ENCODE measurements at places on chromosomes 2 and 18.
A peak's percentile ranks its signal among the peaks of the same experiment; 100 is the strongest.

DNA sequence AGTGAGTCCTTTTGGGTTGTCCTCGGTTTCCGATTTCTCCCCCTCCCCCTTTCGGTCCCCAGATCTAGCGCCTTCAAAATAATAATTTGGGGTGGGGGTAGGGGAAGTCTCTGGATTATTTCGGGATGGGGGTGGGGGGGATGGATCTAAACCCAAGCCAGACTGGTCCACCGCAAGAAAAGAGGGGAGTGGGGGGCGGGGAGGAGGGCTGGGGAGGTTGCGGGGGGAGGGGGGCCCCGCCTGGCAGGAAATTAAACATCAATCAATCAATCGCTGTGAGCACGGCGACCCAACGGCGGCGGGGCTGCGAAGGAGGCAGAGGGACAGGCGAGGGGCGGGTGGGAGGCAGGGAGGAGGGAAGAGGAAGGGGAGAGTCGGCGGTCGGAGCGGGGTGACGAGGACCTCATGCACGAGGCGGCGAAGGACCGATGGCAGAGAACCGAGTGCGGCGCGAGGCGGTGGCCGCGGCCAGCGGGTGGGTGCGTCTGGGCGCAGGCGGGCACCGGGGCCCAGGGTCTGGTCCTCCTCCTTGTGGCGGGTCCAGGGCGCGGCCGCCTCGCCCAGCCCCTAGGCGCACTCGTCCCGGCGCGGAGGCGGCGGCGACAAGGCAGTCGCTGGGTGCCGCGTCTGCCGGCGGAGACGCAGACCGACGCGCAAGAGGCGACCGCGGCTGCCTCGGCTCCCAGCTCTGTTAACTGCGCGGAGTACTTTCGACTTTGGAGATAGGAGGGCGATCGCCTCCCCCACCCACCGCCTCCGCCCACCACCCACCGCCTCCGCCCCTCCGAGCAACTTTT lies 468 bp upstream of the SATB2 start:
- DNase-seq: no peak

- DNase-seq: no peak
Measured at GRCh38 chr2:217981084-217981730, 21.6 kb downstream of the TNS1 start.

DNA sequence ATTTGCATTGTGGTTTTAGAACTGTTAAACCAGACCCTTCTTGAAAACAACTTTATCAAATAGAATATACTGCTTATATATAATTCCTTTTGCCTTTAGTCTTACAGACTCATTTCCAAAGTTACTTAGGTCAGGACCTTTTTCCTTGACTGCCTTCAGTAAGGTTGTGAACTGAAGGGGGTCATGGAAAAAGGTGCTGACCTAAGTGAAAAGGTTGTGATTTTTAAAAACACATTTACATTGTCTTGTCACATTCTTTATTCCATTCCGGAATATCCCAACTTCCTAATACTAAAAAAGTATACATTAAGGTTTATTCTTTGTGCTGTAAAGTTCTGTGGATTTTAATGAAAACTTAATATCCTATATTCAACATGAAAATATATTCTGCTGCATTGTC lies 581.4 kb downstream of the SOCS6 start:
- DNase-seq: no peak

GRCh38 chr2:101255501-101255900 lies 2.8 kb downstream of the CNOT11 start:
- no peak for DNase-seq

DNA sequence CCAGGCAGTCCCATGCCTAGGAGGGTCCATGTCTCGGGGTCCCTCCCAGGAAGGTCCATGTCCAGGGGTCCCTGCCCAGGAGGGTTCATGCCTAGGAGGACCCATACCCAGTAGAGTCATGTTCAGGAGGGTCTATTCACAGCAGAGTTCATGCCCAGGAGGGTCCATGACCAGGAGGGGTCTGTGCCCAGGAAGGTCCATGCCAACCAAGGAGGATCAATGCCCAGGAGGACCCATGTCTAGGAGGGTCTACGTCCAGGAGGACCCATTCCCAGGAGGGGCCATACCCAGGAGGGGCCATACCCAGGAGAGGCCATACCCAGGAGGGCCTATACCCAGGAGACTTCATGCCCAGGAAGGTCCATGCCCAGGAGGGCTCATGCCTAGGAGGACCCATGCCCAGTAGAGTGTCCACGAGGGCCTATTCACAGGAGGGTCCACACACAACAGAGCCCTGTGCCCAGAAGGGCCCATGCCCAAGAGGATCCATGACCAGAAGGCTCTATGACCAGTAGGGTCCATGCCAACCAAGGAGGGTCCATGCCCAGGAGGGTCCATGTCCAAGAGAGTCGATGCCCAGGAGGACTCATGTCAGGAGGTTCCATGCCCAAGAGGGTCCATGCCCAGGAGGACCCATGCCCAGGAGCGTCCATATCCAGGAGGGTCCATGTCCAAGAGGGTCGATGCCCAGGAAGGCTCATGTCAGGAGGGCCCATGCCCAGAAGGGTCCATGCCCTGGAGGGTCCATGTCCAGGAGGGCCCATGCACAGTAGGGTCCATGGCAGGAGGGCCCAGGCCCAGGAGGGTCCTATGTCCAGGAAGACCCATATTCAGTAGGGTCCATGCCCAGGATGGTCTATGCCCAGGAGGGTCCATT lies 10.1 kb downstream of the GPR35 start:
- DNase-seq: no peak

DNA sequence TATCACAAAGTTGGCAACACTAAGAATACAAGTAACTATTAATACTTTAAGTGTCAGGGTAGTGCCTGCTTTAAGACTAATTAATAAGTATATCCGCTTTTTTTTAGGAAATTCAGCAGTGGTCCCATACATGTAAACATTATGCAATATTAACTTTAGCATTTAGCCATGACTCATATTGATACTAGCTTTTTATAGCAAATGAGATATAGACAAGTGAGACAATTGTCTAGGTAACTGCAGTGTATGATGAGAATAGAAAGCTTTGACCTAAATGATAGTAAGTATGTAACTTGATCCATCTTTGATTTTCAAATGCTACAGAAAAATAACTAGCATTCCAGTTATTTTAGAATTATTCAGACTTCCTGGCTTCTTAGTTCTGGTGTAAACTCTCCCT lies 27.4 kb upstream of the VRK2 start:
- DNase-seq: no peak

GRCh38 chr18:58671111-58671631 lies at the start of gene MALT1:
MALT1 (plus strand) TSS chr18:58671465; CDS start chr18:58671644, 179 bp downstream.
- peak; percentile 43 for DNase-seq

DNA sequence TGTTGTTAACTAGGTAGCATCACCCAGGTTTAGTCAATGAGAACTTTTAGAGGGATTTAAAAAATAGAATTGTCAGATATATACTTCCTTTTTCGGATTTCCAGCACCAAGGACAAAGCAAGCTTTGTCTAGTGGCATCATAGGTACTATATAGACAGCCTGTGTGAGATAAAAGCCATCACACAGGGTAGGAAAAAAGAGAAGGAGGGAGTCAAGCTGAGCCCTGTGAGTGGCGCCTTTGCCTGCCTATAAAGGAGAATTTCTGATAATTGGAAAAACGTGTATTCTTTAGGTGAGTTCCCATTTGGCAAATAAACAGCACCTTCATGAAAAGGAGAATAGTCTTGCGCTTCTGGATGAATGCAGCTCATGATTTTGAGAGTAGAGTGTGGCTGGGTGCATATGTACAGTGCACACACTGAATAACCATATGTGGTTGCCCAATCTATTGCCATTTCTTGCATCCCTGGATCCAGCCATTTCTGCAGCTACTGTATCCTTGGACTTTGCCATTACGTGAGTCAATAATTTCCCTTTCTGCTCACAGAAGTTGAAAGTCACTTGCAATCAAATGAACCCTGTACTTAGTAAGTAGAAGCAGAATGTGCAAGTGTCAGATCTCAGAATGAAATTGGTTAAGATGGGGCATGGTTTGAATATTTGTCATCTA lies 559.9 kb upstream of the MEX3C start:
- DNase-seq: no peak

- no peak for DNase-seq
Measured at GRCh38 chr2:150846691-150847090, 359.2 kb upstream of the RND3 start.

GRCh38 chr2:231879216-231879615 lies 47.0 kb downstream of the NPPC start:
- DNase-seq: no peak

- DNase-seq: no peak
Measured at GRCh38 chr18:23958036-23958435, 56.5 kb upstream of the TTC39C start.

GRCh38 chr2:177190941-177191340 lies 21.7 kb upstream of the HNRNPA3 start:
- DNase-seq: no peak

GRCh38 chr2:157194844-157195243 lies 62.7 kb upstream of the GALNT5 start:
- DNase-seq: no peak

- DNase-seq: no peak
Measured at GRCh38 chr2:71496156-71496770, 42.9 kb downstream of the DYSF start.

GRCh38 chr18:76822506-76823160 lies at the start of gene ZNF236:
ZNF236 (plus strand) TSS chr18:76822557; CDS start chr18:76822608, 51 bp downstream.
- DNase-seq: no peak

DNA sequence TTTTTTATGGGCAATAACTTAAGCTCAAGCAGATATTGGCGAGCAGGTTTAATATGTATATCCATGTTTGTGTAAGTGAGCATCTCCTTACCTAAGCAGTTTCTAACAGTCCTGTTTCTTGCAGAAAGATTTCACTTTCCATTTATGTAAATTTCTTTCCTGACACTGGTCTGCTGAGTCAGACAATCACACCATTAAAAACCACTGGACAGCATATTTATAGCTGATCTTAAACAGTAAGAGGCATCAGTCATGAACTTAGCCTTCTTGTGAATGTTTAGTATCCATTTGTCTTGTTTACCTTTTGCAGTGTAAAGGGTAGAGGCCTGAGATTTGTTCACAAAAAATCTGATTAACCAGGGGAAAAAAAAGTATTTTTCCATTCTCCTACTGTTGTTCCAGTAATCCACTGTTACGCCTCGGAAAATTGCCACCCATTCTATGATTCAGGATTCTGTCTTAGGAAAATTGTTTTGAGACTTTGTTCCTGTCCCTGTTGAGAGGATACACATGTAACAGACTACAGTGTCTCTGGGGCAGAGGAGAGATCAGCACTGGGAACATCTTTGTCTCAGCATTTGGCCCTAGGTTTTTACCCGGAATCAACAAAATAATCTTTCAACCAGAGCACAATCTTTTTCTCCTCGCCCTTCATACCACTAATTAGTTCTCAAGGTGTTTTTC lies 521.0 kb upstream of the NRP2 start:
- no peak for DNase-seq

DNA sequence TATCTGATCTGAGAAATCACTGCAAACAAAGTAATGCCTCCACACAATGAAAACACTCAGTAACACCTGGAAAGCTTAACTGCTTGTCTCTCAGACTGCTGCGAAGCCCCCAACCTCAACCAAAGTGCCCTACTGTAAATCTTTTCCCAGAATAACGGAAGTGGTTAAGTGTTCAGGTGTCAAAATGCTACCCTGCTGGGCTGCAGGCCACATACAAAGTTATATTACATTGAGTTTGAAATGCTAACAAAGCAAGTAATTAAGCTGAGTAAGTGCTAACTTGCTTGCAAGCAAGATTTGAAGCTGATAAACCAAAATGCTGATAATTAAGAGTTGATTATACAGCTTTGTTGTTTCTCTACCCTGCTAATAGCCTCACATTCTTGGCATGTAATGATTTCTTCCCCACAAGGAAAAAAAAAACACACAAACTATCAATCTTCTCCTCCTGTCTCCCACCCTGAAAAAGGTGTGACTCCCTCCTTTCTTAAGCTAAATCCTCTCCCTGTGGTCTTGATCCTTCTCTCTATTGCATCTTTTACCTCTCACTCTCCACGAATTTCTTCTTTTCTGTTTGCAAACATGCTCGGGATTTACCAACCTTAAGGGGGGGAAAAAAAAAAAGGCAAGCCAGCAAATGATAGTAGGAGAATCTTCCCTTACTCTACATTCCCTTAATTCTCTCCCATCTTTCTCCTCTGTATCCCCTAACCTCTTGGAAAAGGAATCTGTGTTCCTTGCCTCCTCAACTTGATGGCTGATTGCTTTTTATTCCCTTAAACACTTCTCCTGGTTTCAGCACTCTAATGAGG lies 266.8 kb upstream of the SIX3 start:
- no peak for DNase-seq

DNA sequence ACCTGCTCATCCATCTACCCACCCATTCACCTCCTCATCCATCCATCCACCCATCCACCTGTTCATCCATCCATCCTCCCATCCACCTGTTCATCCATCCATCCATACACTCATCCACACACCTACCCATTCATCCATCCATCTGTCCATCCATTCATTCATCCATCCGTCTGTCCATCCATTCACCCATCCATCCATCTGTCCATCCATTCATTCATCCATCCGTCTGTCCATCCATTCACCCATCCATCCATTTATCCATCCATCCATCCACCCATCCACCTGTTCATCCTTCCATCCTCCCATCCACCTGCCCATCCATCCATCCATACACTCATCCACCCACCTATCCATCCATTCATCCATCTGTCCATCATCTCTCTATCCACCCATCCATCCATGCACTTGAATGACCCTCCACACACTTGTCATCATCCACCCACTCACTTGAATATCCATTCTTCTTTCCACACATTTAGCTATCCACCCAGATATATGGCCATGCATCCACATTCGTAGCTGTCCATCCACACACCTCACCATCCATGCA lies 45.0 kb downstream of the CROCC2 start:
- no peak for DNase-seq

DNA sequence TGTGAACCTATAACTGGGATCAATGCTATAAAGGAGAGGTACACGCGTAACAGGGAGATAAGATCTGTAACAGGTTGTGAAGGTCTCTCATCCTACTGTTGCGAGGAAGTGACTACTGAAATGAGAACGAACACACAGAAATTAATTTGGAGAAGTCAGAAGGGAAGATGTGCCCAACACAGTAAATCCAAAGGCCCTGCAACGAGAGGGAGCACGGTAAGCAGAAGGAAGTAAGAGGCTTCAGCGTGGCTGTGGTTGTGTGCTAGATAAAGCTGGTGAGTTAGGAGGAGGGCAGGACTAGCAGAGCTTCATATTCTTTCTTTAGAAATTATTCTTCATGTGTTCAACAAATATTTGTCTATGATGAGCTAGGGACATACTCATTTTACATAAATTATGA lies 2.5 kb upstream of the ATG16L1 start:
- no peak for DNase-seq

GRCh38 chr18:2606335-2606734 lies 35.0 kb downstream of the NDC80 start:
- DNase-seq: no peak
